Fibroblast of skin of right quadriceps (primary cell): ENCODE measurements at places on chromosomes 1 and 21.

- peak; percentile 84 for DNase-seq
These were observed 63.1 kb downstream of the ZNF281 start for GRCh38 chr1:200346700-200347099.

DNA sequence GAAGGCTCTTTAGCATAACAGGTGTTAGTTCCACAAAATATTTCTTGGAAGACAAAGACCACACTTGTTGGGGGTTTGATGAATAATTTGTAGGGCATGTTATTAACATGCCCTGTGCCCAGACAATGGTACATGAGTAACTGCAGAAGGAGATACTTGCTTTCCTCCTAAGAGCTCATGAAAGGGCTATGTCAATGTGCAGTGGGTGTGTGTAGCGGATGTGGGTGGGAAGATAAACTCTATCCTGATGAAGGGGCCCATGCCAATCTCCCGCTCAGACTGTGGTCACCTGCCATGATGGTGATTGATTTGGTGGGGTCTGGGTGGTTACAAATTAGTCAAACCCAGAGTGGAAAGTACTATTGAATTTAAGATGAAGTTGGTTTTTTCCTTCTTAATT lies 69.8 kb upstream of the DNAH14 start:
- DNase-seq = no peak

DNA sequence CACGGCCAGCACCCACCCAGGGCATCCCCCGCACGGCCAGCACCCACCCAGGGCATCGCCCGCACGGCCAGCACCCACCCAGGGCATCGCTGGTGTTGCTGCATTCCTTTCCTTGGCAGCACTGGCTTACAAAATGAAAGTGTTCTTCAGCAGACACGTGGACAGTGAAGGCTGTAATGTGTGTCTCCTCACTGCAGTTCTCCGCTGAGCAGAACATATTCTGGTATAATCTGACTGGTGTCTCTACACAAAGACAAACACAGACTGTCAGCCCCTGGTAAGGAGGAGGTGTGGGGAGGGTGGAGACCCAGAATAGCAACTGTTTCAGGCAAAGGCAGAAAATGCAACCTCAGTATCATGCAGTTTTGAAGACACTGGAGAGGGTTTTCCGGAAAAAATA lies 7.3 kb downstream of the LYPD8 start:
- DNase-seq = no peak

DNA sequence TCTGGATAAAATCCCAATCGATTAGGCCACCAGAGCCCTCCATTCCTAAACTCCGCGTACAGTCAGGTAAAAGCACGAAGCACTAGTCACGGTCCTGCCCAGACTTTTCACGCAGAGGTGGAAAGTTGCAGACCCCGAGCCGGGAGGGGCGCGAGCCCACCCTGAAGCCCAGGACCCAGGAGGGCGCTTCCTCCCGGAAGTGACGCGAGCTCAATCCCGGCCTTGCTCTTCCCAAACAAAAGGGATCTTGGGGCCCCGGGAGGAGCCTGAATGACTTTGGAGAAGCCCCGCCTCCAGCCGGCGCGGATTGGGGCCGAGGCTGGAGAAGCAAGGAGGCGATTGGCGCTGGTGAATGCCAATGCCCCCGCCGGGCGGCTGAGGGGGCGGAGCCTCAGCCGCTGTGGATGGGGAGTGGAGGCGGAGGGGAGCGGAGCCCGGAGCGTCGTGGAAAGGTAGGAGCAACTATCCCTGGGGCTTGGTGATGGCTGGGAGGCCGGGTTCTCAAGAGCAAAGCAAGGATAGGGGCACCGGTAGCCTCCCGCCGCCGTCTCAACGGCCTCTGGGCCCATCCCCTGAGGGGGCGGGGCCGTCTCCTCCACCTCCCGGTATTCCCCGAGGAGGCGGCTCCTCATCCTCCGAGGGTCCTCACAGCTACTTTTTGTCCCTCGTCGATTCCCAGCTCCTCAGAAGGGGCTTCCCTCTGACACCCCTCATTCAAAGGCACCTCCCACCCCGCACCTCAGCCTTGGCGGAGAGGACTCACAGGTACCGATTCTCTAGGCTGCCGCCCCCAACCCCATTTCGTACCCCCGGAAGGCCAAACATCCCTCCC lies at the start of gene CTTNBP2NL:
Gene CTTNBP2NL (plus strand): TSS at position 394 of the 832 bp plus-strand sequence. CDS start 19,952 bp downstream, outside the sequence.
- peak; percentile 97 for DNase-seq

GRCh38 chr1:111737216-111738132 lies 1.7 kb downstream of the INKA2 start:
- DNase-seq = no peak

DNA sequence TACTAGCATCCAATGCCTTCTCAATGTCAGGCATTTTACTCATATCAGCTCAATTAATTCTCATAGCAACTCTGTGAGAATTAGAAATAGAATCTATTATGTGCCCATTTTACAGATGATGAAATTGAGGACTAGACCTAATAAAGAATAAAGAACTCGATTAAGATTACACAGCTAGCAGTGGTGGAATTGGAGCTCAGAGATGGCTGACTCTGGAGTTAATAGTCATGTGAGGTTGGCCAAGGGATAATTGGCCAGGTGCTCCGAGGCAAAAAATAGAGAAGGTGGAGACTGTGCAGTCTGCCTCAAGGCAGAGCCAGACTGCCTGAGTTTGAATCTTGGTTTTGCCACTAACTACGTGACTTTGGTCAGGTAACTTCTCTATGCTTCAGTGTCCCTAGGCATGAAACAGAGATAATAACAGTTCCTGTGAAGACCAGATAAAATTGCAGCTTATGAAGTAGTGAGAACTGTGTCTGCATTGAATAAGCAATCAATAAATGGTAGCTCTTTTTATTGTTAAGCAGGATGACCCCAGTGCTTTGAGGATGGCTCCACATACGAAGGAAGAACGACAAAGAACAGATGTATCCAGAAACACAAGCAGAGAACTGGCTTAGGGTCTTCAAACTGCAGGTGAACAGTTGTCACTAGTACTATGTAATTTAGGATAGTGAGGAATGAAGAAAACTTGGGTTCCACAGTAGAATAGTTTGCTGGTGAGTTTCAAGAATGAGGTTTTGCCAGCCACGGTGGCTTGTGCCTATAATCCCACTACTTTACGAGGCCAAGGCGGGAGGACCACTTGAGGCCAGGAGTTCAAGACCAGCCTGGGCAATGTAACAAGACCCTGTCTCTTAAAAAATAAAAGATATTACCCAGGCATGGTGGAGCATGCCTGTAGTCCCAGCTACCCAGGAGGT lies 6.9 kb upstream of the CCSAP start:
- DNase-seq = no peak

DNA sequence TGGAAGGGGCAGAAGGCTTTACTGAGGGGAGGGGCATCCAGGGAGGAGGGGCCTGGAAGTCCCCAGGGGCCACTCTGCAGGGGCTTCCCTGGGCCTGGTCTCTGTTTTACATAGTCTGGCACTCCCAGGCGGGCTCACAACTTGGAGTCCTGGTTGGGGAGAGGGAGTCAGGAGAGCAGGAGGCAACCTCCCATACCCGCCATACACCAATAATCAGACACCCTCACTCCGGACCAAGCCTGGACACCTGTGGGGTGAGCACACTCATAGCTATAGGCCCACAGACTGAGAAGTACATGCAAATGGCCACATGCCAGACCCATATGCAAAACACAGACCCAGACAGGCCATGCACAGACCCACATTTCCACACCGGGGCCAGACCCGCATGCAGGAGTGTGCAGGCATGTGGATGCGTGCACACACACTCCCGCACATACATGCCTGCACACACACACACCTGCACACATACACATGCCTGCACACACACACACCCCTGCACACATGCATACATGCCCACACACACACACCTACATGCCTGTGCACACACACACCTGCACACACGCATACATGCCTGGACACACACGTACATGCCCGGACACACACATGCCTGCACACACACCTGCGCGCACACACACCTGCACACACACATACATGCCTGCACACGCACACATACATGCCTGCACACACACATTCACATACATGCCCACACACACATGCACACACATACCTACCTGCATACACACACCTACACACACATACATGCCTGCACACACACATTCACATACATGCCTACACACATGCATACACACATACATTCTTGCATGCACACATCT lies 89.5 kb upstream of the RUNX3 start:
- DNase-seq = no peak

DNA sequence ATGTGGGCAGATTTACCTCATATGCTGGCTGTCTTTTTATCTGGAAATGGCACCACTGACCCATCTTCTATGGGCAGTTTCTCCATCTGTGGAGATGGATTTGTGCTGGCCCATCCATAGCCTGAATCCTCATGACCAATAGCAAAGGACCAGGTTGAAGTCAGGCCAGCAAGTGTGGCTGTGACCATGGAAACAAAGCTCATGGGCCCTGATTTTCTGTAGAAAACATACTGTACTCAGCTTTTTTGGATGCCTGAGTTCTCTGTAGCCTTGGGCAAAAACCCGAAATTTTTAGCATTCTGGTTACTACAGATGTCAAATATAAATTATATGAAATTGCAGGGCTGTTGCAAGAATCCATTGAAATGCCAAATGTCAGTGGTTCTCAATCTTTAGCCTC lies 155.0 kb downstream of the PLXNA2 start:
- DNase-seq = no peak

DNA sequence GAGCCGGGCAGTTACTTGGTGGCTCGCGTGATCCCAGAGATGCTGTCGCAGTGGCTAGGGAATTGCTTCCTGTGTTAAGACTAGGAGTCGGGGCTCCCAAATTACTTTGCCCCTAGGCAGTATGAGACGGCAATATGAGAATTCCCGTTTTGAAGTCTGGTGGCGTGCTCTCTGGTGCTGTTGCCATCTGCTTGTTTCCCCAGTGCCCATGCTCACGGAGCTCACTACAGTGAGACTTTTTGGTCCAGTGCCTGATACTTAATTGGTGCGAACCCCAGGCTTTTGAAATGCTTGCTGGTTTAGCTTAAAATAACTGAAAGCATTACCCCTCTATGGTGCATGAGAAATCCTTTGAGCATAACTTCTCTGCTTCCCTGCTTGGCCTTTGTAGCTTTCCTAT lies 22.3 kb downstream of the AGT start:
- DNase-seq = no peak
